ENCODE measurements at places on chromosomes 13 and 19.

DNA sequence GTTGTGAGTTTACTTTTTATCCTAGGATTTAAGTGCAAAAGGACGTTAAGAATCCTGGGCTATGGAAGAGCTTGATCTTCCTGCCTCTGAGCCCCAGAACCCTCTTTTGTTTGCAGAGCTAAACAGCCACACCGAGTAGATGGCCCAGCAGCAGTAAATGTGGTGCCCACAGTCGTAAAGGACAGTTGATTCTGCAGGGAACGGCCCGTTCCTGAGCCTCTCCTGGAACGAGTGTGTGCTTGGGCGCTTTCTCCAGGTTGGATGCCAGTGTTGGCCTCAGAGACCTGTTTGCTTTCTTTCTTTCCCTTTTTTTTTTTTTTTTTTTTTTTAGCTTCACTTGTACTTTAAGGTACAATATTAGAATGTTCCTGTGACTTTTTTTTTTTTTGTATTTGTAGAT lies 41.7 kb downstream of the SPATA13 start:
- DNase-seq: no peak

DNA sequence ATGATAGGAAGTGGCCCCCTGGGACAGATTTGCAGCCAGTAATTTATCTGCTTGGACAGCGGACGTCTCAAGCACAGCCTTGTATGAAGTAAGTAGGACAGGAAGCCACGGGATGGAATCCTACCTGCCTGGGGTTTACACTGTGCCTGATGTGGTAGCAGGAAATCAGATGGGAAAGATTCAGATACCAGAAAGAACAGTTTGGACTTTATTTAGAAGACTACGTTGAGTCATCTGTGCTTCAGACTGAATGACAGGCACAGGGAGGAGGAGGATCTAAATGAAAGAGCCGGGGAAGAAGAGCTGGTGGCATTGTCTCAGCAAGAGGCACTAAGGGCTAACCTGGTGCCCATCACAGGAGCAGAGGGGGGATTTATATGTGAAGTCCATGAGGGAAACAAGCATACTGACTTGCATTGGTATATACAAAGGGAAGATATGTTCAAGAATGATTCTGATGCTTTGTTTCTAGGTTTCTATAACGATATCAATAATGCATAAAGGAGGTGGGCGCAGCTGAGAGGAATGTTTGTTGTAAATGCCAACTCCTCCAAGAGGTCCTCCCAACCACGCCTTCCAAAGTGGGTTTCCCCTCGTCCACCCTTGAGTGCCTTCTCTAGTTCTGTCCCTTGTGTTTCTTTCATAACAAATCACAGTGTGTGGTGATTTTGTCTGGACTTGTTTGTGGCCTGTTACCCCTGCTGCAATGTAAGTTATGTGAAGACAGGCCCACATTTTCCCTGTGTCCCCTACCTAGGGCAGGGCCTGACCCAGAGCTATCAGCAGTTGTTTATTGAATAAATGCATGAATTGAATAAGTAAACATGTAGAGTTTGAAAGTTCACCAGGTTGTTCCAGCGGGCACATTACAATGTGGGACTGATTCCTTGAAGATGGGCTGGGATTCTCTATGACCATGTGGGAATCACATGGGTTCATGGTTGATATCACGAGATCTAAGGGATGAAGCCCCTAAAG lies 328.4 kb downstream of the SLC7A1 start:
- no peak for DNase-seq

- no peak for DNase-seq
Observed at GRCh38 chr19:18231775-18232174, 5.5 kb upstream of the PDE4C start.

DNA sequence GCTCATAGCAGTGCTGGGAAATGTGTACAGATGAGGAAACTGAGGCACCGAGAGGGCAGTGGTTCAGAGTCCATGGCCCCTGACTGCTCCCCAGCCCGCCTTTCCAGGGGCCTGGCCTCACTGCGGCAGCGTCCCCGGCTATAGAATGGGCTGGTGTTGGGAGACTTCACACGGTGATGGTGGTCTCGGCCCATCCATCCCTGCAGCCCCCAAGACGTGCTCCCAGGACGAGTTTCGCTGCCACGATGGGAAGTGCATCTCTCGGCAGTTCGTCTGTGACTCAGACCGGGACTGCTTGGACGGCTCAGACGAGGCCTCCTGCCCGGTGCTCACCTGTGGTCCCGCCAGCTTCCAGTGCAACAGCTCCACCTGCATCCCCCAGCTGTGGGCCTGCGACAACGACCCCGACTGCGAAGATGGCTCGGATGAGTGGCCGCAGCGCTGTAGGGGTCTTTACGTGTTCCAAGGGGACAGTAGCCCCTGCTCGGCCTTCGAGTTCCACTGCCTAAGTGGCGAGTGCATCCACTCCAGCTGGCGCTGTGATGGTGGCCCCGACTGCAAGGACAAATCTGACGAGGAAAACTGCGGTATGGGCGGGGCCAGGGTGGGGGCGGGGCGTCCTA lies 15.9 kb downstream of the LDLR start:
- DNase-seq: no peak

- DNase-seq: no peak
Observed at GRCh38 chr19:29504454-29504853, 21.3 kb upstream of the VSTM2B start.

DNA sequence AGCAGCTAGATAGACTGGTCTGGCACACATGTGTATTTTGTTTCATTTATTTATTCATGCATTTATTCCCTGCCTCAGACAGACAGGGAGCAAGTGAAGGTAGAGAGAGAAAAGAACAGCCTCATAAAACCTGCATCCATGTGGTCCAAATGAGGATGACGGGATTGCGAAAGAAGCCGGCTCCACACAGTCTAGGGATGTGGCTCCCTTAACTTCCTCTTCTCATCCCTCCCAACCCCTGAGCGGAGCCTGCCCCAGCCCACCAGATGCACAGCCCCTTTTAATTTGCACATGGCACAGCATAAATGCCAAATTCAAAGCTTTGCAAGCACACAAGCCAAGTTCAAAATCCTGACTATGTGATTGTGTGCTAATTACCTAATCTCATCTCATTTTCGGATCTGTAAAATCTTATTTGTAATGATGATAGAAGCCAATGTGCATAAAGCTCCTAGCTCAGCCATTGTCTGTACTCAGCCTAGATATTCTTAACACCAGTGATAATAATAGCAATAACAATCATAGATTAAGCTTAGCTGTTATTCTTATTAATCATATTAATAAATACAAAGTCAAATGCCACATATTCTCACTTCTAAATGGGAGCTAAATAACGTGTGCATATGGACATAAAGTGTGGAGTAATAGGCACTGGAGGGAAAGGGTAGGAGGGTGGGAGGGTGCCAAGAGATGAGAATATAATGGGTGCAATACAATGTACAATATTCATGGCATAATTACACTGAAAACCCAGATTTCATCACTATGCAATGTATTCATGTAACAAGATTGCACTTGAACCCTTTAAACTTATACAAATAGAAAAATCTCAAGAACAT lies 156.3 kb downstream of the DCT start:
- DNase-seq: no peak

DNA sequence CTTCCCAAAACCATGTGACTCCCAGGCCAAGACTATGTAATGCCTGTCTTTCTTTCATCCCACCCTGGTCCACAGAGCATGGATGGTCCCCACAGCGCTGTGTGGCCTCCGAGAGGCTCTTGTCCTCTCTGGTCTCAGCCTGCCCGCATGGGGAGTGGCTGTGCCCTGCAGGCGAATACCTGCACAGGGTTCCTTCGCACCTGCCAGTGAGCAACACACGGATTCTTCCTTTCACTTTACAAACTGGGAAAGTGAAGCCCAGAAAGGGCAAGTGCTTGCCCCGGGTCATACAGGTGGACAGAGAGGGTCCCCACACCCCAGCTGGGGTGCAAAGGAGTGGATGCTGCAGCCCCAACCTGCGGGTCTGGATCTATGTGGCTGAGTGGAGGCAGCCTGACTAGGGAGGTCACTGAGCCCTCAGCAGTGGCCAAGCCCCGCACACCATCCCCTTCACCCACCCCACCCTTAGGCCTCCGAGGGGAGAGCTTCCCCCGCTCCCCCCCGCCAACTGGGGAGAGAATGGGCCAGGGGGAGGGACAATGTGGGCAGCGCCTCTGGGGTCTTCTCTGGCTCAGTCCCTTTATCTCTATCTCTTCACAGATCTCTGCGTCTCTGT lies 747 bp upstream of the MARK4 start:
- DNase-seq: no peak

- no peak for DNase-seq
Observed at GRCh38 chr13:56907766-56908165, 233.0 kb upstream of the PRR20A start.
